ENCODE measurements at places on chromosomes 2 and 18.

- DNase-seq = no peak
Observed at GRCh38 chr2:1586251-1586922, 157.9 kb downstream of the PXDN start.

DNA sequence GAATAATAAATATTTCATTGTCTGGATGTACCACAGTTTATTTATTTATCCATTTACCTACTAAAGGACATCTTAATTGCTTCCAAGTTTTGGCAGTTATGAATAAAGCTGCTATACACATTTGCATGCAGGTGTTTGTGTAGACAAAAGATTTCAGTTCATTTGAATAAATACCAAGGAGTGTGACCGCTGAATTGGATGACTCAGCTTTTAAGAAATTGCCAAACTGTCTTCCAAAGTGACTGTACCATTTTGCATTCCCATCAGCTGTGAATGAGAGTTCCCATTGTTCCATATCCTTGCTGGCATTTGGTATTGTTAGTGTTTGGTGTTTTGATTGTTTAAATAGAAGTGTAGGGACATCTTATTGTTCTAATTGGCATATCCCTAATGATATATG is 36.2 kb upstream of the FMNL2 start:
- DNase-seq = no peak

GRCh38 chr18:11407940-11408339 is 201.5 kb upstream of the SLC35G4 start:
- no peak for DNase-seq

- DNase-seq = no peak
Observed at GRCh38 chr2:2926009-2926857, 451.4 kb downstream of the EIPR1 start.

DNA sequence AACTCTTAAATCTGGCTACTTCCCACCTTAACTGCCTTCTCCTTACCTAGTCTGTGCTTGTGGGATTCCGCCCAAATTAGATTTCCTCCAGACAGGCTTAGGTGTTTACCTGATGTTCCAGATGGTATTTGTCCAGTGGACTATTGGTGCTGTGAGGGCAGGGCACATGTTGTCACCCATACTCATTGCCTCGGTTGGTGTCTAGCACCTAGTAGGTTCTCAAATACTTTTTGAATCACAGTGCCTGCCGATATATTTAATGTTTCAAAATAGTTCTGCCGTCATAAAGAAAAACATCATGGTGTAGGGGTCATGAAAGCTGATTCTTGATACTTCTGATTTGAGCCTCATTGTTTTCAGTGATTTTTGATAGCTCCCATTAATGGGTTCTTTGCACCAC is 1.1 kb downstream of the SEPTIN2 start:
- DNase-seq = no peak

DNA sequence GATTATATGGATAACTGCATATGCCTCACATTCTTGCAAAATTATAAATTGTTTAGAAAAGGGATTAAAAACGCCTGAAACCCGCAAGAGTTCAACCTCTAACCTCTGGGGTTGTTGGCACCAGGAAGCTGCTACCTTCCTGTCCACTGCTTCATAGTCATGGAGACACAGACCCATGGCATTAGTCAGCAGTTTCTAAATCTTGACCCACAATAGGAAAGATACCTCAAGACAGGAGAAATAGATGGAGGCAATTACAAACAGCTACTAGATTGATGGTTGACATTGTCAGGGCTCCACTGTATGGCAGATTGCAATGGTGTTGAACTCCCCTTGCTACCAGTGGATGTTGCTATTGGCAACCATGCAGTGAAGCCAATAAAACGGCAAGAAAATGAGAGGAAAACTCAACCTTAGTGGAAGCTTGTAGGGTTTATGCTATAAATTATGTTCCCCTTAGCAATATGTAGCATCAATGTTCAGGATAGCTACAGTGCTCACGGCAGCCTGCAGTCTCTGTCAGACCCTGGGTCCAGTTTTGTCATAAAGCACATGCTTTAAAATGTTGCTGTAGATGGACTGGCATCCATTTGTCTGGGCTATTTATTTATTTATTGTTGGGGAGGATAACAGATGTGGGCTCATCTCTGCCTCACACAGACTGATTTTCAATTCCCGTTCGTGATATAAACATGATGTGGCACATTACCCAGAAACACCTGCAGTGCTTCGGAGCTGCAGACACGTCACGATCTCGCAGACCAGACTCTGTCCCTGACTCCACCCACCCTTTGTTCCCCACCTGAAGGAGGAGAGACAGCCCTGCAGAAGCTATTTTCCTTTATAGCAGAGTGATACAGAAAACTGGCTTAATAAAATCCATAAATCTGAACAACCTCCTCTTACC is 233.4 kb downstream of the AGPS start:
- no peak for DNase-seq
